ENCODE measurements at places on chromosomes 12 and 14. TPM values are rescaled to one million over a fixed set of nuclear protein-coding genes. Genes with fewer than 3 reads are reported as not detected.

- H3K4me1 ChIP-seq = no peaks in the 10 kb centered on the region
- H3K4me3 ChIP-seq = no peak overlapping the region
- H3K36me3 ChIP-seq = no peaks in the 10 kb centered on the region
- H3K27ac ChIP-seq = no peak overlapping the region
- H3K27me3 ChIP-seq = no peaks in the 10 kb centered on the region
Observed at GRCh38 chr12:42217656-42218055, 20.4 kb downstream of the YAF2 start.

DNA sequence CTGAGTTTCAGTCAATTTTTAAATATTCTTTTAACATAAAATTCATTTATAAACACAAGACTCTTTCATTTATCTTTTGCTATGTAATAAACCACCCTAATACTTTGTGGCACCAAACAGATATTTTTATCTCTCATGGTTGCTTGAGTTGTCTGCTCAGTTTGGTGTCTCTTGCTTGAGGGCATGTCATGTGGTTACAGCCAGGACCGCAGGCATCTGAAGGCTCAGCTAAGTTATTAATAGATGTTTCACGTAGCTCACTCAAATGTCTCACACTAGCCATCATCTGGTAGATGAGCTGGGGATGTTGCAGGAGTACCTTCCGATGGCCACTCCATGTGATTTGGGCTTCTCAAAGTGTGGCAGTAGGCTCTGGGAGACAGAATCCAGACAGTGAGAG, 597.8 kb downstream of the ETNK1 start:
- peaks cover 10% of the 10 kb centered on the region for H3K4me1 ChIP-seq
- H3K27me3 ChIP-seq = no peaks in the 10 kb centered on the region
- H3K4me3 ChIP-seq = no peak overlapping the region
- DNase-seq = no peak
- H3K27ac ChIP-seq = no peak overlapping the region
- H3K36me3 ChIP-seq = no peaks in the 10 kb centered on the region

GRCh38 chr12:51959211-51959610, 7.7 kb downstream of the ACVR1B start:
- peaks cover 3% of the 10 kb centered on the region for H3K36me3 ChIP-seq
- no peak overlapping the region for H3K4me3 ChIP-seq
- no peak overlapping the region for H3K27ac ChIP-seq
- no peaks in the 10 kb centered on the region for H3K27me3 ChIP-seq
- no peaks in the 10 kb centered on the region for H3K4me1 ChIP-seq
- peak; percentile 52 for DNase-seq

DNA sequence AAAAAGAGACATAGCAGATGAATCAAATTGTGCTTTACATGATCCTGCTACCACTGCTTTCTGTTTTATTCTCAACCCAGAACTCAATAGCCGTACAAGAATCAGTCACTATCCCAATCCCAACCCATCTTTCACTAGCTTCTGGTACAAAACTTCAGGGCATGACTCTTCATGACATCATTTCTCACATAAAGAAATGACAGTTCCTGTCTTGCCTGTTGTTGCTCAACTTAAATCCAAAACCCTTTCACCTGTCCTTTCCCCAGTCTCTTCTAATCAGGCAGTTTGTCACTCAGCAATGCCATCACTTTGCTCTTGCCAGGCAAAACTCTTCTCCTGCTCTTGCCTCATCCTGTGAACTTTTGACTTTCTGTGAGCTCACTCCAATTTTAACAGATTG, 962.8 kb downstream of the GALC start:
- no peak overlapping the region for H3K4me3 ChIP-seq
- H3K4me1 ChIP-seq = no peaks in the 10 kb centered on the region
- no peak for DNase-seq

Gene FOXA1
- not detected for total RNA-seq

Gene KRT72
- total RNA-seq = not detected
